Activated B cell treated with CpG ODN at 0.5 μM for 24 hours (primary cell): ENCODE measurements at places on chromosomes 3 and 15.

DNA sequence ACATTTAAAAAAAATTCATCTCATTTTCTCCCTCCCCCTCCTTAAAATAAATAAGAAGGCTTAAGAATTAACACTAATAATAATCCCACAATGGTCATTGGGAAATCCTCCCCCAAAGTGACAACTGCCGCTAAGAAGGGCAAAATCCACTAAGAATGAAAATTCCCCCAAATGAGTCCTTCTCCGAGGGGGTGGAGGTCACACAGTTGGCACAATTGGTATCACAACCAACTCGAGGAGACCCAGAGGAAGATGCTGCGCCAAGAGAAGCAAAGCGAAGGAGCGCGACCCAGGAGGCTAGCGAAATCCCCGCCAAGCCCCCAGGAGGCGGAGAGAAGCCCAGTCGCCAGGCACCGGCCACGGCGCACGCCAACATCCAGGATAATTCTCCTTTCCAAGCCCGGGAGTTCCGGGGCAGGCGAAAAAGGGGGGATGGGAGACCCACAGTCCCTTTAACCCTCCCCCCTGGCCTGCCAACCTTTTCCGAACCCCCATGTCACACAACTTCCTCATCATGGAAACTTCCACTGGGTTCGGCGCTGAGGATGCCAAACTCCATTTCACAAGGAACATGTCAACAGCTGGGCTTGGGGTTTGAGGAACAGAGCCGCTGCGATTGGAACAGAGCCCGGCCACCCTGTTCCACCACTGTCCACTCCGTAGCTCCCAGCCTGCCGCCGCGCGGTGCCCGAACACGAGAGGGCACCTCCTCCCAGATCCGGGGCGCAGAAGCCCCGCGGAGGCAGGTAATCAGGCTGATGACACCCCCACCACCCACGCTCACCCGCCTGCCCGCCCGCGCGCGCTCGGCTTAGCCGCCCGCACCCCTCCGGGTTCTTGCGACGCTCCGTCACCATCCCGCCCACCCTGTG, 668 bp downstream of the THRB start:
- DNase-seq, result peak; percentile 25

DNA sequence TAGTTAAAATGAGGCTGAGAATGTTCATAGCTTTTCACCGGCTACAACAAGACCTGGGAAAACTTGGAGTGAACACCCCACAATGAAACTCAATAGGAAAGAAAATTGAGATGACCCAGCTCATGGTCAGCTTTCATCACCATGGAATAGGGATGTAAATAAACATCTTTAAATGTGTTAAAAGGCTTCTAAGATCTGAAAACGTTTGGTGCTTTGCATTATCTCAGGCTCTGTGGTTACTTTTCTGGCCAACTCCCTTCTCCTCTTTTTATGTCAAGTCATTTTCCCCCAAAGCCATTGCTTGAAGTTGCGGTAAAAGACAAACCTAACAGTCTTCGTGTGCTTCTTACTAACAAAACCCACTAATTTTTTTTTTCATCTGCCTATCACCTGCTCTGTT, 195.8 kb downstream of the MECOM start:
- no peak for DNase-seq

- no peak for DNase-seq
Measured at GRCh38 chr3:158671821-158672214, 630 bp downstream of the LXN start.

DNA sequence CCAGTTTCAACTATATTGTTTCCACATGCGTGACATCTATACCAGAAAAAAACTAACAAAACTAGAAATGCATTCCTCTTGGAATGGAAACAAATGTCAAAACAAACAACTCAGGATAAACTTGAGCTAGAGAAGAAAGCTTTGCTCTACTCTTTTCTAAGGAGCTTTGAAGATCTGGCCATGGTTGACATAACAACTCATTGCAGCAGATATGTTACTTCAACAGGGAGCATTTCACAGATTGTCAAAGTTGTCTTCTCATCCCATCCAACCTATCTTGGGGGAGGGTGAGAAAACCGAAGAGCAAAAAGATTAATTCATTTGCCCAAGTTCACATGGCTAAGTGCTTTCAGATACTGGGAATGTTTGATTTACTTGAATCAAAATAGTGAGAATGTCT, 484.4 kb downstream of the CNTN4 start:
- no peak for DNase-seq

GRCh38 chr15:94607176-94607654, 375.9 kb downstream of the MCTP2 start:
- DNase-seq, result no peak

DNA sequence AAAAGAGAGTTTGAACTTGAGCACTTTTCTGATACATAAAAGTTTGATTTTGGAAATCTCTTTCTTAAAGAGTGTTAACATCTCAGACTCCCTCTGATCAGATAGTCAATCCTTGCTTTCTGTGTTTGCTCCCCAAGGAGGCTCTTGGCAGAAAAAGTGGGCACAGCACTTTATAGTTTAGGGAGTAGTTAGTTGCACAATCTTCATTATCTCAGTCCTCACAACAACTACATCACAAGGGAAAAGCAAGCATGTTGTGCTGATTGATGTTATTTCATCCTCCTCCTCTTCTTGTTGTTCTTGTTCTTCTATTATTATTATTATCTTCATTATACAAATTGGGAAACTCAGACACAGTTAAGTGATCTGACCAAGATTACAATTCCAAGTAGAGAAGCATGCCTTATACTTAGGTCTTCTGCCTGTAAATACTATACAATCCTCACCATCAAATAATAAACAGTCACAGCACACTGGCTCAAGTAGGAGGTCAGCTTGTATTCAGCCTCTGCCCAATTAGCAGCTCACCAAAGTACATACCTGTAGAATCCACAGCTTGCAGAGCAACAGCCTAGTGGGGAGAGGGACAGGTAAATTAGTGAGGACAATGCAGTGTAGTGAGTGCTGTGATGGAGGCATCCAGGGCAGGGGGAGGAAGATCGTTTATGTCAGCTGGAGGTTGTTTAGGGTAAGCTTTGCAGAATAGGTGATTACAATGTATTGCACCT, 304.1 kb upstream of the MME start:
- DNase-seq, result no peak

GRCh38 chr3:23129817-23130216, 73.3 kb upstream of the UBE2E2 start:
- no peak for DNase-seq

DNA sequence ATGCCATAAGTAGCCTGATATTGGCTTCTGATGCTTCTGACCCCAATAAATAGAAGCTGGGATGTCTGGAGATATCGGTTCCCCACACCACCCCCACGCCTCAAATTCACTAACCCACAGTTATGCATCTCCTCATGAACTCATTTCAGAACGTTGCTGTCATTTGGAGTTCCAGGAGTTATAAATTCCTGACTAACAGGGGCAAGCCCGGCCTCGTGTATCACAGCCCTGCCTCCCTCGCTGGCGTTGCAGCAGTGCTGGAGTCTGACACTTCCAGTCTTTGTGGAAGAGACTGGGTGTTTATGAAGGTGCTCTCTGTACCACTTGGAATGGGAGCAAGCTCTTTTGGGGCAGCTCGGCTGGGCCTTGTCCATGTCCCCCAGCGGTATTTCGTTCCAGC, 101.0 kb downstream of the ANP32A start:
- DNase-seq, result no peak

DNA sequence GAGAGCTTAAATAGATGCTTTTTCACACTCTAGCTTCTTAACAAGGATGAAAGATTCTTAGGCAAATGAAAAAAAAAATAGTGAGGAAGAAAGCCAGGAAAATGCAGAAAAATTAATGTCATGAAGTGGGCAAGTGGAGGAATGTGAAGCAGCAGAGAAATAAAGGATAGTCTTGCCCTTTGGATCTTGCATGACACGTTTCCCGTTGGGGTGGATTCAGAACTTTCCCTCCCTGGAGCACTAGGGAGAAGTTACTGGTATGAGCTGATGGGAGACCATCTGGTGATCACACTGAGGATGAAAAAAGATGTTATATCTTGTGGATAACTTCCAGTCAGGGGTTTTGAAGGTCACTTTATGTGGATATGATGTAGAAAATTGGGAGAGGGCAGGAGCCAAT, 361.8 kb upstream of the ROPN1 start:
- DNase-seq, result no peak

DNA sequence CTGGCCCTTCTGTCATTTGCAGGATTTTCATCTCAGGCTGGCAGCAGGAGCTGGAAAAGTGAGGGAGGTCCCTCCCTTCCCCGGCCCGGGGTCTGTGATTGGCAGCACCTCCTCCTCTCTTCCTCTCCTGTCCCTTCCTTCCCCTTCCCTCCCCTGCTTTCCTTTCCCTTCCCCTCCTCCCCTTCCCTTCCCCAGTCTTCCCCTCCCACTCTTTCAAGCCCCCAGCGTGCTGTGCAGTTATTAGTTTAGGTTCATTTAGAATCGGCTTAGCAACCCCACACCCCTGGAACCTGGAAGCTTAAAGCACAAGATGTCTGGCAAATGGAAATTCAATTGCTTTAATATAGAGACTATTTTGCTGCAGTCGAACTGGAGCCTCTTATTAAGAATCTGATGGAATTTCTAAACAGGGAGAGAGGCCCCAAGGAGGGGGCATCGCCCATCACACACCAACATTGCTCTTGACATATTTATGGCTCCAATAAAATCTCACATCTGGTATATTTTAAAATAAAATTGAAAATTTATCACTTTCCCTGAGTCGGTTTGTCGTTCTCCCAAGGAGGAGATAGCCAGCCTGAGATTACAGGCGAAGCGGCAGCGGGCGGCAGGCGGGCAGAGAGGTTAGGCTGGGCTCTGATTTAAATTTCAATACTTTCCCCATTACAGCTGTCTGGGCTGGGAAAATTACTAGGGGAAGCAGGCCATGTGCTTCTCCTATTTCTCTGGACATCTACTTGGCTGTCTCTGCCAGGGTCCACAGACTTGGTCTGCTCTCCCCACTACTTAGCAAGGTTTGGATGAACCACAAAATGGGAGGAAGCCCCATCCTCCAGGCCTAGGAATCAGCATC, 98.9 kb downstream of the LINGO1 start:
- no peak for DNase-seq

DNA sequence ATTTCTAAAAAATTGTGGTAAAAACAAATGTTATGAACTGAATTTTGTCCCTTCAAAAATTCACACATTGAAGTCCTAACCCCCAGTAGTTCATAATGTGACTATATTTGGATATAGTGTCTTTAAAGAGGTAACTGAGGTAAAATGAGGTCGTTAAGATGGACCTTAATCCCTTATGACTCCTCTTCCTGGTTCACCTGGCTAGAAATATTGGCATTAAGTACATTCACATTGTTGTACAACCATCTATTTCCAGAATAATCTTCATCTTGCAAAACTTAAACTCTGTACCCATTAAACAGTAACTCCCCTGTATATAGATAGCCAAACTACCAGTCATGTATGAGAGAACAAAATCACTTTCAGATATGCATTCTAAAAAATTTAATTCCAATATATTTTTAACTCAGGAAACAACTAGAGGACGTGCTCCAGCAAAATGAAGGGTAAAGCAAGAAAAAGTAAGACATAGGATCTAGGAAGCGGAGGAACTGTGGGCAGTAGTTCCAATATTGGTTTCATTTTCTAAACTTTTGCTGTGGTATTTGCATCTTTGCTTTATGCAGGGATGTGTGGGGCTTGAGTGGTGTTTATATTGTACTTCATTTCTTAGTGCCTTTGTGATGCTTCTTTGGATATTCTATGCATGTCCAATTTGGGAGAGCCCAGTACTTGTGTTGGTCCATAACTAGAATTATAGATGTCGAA, 36.7 kb upstream of the IL20RB start:
- no peak for DNase-seq
